ENCODE measurements at places on chromosomes 7 and 10. TPM values are rescaled to one million over a fixed set of nuclear protein-coding genes. Genes with fewer than 3 reads are reported as not detected.

The HMX3 gene
- polyA plus RNA-seq: not detected

The SPDYE6 gene
- 6.2 TPM for polyA plus RNA-seq

The TSPAN12 gene
- polyA plus RNA-seq: 55.2 TPM

The FGL2 gene
- polyA plus RNA-seq: 8.3 TPM

The SYT15 gene
- 20.1 TPM for polyA plus RNA-seq

The LIPM gene
- polyA plus RNA-seq: 0.12 TPM

The ANKIB1 gene
- polyA plus RNA-seq: 47.5 TPM

The MSMB gene
- polyA plus RNA-seq: not detected

The DYNC1I1 gene
- 14.9 TPM for polyA plus RNA-seq

The WNT8B gene
- not detected for polyA plus RNA-seq

The FAM180A gene
- 0.24 TPM for polyA plus RNA-seq

The CALHM3 gene
- polyA plus RNA-seq: not detected

The NUTM2D gene
- 11.1 TPM for polyA plus RNA-seq

The BMPR1A gene
- polyA plus RNA-seq: 90.9 TPM

The GATA3 gene
- polyA plus RNA-seq: 2.1 TPM

The ZNF425 gene
- 3.8 TPM for polyA plus RNA-seq

The PIP gene
- not detected for polyA plus RNA-seq

The GIMAP6 gene
- 28.0 TPM for polyA plus RNA-seq

The PPP1R9A gene
- polyA plus RNA-seq: 21.7 TPM

The SPDYE5 gene
- 3.9 TPM for polyA plus RNA-seq

The PODXL gene
- polyA plus RNA-seq: 39.6 TPM

The TNRC18 gene
- 152 TPM for polyA plus RNA-seq

The C1QL3 gene
- 0.38 TPM for polyA plus RNA-seq

The NEUROD6 gene
- polyA plus RNA-seq: not detected

The DPP6 gene
- polyA plus RNA-seq: 0.42 TPM

The IPMK gene
- polyA plus RNA-seq: 8.1 TPM

The POLR1F gene
- 18.5 TPM for polyA plus RNA-seq

The HILPDA gene
- polyA plus RNA-seq: 30.7 TPM

The OR9A2 gene
- polyA plus RNA-seq: not detected

The MRLN gene
- polyA plus RNA-seq: 7.5 TPM

The ASB10 gene
- not detected for polyA plus RNA-seq

The CYP2C8 gene
- polyA plus RNA-seq: 10.6 TPM

The CPN1 gene
- polyA plus RNA-seq: not detected

The EPDR1 gene
- 23.2 TPM for polyA plus RNA-seq

The LMOD2 gene
- 5.5 TPM for polyA plus RNA-seq

Measured in right lung (tissue), 10 donors.